Activated naive CD4-positive, alpha-beta T cell (primary cell): ENCODE measurements at places on chromosomes 5 and 9.

DNA sequence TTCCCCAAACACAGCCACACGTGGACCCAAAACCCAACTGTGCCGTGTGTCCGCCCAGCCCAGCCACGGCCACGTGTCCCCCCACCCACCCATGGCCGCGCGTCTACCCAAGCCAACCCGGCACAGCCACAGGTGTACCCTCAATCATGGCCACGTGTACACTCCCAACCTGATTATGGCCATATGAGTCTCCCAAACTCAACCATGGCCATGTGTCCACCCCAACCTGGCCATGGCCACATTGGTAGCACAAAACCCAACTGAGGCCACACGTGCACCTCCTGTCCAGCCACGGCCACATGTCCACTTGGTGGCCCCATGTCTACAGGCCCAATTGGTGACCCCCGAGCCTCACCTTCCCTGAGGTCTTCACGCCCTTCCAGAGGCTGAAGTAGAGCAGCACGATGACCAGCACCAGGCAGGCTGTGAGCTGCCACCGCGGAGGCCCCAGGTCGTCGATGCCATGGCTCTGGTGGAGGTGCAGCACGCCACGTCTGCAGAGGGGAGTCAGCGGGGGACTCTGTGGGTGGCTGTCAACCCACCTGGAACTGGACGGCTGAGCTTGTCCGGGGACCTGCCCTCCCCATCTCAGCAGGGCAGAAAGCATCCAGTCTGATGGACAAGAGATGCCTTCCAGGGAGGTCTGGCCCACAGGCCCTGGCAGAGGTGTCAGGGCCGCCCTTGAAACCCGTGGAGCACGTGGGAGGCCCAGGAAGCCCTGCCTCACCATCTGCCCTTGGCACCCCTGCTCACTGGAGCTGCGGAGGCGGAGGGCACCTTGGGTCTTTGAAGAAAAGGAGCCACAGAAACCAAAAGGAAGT lies 23.5 kb downstream of the SLC6A3 start:
- DNase-seq = no peak

DNA sequence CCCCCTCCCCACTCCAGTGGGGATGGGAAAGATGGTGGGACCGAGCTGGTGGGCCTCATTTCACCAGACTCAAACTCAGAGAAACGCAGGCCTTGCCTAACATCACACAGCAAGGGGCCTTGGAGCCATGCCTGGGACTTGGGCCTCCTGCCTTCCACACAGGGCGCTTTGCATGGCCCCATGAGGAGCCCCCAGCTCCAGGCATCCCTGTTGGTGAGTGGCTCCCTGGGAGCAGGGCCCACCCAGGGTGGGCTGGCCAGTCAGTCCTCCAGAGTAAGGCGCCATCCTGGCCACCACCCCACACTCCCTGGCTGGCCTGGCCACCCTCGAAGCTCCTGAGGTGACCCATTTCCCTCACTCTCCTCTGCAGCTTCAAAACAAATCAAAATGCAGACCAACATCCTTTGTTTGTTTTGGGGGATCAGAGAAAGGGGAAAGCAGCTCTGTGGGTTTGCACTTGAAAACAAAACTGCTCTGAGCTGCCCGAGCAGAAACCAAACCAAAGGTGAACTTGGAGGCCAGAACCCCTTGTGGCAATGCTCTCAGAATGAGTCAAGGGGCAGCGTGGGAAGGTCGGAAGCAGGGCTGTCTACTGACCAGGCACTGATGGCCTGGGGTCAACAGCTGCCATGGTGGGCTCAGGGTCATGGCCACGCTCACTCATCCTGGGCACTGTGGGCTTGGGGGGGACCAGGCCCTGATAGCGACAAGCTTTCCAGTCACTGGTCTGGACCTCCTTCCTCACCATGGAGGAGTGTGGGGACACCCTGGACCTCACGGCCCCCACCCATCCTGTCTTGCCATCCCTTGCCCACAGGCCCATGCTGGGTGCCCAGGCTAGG lies 37.0 kb upstream of the VDAC1 start:
- no peak for DNase-seq

GRCh38 chr9:131180454-131180853 lies 55.1 kb downstream of the NUP214 start:
- DNase-seq = no peak

DNA sequence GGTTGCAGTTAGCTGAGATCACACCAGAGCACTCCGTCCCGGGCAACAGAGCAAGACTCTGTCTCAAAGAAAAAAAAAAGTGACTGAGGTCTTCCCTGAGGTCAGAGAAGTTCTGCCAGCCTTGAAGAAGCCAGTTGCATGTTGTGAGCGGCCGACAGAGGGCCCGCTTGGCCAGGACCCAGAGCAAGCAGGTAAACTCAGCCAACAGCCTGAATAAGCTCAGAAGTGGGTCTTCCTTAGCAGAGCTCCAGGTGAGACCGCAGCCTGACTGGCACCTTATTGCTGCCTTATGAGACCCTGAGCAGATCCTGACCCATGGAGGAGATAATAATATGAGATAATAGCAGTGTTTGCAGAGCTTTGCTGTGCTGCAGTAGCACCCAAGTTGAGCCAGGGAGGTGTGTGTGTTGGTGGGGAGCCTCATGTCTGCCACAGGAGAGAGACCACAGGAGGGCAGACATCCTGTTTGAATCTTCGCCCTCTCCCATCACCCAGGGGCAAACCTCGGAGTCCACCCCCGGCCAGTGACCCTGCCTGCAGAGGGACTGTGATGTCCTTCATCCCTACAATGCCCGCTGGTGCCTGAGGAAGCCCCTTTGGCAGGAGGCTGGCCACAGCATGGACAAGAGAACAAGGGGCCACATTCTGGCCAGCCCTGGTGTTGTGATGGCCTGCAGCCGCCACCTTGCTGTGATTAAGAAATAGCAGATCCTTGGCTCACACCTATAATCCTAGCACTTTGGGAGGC lies 10.8 kb upstream of the BARX1 start:
- DNase-seq = no peak

- no peak for DNase-seq
These were observed 1054.9 kb downstream of the PTPRD start for GRCh38 chr9:9557804-9558334.

DNA sequence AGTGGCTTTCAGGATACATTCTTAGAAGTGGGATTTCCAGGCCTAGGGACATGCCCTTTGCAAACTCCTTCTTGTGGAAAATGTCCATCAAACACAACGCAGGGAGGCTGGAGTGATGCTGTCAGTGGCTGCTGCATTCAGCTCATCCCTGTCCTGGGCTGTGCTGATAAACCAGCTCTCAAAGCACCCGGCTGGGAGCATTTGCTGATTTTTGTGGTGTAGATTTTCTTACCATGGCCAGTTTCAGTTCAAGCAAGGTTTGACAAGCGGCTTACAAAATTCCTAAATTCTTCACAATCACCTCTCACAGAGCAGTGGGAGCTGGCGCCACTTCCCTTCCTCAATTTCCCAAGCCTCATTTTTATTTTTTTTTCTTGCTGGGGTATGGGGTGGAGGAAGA lies 28.2 kb downstream of the FAM163B start:
- no peak for DNase-seq

DNA sequence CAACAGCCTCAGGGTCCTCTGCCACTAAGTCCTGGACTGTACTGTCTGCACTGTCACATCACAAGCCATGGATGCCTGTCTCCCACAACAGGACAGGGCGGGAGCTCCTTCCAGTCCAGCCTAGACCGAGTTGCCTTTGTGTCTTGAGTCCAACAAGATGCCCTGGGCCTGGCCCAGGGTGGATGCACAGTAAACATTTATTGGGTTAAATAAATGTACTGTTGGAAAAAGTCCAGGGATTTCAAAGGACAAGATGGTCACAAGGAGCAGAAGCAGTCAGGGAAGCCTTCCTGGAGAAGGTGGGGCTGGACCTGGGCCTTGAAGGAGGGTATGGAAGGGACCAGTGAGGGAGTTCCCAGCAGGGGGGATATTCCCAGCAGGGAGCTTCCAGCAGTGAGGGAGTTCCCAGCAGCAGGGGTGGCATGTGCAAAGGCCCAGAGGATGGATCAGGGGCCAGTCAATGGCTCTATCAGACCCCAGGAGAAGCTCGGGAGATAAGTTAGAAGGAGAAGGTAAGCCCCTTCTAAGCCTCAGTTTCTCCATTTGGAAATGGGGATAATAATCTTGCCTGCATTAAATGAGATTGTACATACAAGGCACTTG lies 72.7 kb upstream of the NEURL1B start:
- no peak for DNase-seq

DNA sequence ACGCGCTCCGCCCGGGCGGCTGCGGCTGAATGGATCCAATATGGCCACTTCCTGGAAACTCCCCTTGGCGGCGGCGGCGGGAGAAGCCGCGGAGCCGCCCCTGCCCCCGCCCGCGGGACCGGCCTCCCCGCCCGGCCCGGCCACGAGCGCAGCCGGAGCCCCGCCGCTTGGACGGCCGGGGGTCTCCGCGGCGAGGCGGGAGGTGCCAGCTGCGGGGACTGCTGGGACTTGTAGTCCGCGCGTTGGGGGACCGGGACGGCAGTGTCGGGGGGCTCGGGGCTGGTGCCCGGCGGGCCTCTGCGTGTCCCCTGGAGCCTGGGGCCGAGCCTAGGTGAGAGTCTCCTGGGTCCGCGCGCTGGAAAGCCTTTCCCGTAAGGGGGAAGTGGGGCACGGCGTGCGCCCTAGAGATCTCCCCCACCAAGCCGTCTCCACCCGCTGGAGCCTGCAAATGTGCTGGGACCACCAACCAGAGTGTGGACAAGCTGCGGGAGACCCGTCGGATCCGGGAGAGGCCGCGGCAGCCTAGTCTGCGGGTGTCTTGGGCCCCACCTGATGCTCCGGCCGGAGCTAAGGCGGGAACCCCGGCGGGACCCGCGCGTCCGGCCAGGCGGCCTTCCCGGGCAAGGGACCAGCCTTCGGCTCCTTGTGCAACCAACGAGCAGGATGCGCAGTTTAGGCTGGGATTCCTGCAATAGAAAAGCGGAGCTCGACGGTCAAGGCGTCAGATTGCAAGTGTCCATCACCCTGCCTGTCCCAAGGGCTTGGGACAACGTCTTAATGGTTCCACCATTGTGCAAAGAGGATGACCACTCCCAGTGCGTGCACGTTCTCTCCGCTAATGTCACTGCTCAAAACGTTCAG lies at the start of gene SEPTIN8:
Gene SEPTIN8 (minus strand): TSS at position 31 of the 861 bp plus-strand sequence. CDS start 102 bp downstream, outside the sequence.
- DNase-seq = no peak

- DNase-seq = no peak
These were observed 1306.5 kb upstream of the CDH9 start for GRCh38 chr5:28344836-28345433.

GRCh38 chr9:12414514-12414913 lies 278.7 kb upstream of the TYRP1 start:
- no peak for DNase-seq
